Stimulated activated naive CD4-positive, alpha-beta T cell (primary cell): ENCODE measurements at places on chromosomes 6 and 20.

DNA sequence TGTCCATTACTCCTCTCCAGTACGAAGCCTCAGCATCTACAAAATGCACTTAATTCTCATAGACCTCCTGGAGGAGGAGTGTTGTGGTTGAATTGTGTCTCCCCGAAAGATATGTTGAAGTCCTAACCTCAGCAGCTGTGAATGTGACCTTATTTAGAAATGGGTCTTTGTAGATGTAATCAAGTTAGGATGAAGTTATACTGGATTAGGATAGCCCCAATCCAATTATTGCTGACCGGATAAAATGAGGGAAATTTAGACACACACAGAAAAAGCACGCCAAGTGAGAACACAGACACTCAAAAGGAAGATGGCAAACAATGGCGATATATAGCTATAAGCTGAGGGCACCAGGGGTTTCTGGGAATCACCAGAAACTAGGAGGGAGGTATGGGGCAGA lies 64.2 kb upstream of the FAM184A start:
- no peak for DNase-seq

DNA sequence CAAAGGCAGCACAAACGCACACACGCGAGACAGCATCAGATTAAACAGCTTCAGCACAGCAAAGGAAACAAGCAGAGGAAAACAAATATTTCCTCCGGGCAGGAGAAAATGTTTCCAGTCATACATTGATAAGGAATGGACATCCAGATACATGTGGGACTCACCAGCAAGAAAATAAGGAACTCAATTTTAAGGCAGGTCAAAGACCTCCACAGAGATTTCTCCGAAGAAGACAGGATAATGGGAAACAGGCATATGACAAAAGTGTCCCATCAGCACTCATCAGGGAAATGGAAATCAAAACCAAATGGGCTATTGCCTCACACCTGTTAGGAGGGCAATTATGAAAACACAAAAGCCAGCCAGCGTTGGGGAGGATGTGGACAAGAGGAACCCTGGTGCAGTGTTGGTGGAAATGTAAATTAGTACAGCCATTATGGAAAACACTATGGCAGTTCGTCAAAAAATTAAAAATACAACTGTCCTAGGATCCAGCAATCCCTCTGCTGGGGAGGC lies 9.7 kb upstream of the SLCO4A1 start:
- DNase-seq = no peak

- no peak for DNase-seq
Measured at GRCh38 chr6:151365233-151365632, 26.1 kb downstream of the ZBTB2 start.

DNA sequence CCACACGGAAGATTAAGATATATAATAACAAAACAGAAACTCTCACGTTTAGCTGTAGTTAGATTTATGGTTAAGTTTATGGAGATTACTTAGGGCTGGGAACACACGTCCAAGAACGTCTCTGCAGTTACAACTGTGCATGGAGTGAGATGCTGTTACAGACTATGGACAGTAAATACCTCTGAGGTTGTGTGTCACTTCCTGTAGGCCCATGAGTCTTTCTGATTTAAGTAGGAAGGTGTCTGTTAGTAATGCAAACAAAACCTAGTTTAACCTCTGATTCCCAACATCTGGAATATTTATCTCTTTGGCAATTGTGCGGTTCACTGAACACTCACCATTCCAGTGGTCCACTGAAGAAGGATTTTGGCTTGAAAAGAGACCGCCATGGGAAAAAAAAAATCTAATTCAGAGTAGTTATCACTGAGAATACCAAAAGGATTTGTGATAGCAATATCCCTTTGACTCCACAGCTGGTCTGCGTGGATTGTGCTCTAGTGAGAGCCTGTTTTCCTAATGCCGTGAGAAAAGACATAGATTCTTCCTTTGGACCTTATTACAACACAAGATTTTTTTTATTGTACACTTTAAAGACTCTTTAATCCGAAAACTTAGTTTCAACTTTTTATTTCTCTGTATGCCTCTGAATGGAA lies 478.2 kb upstream of the CITED2 start:
- DNase-seq = no peak

- DNase-seq = no peak
Measured at GRCh38 chr20:33516882-33517281, 27.0 kb downstream of the CBFA2T2 start.

DNA sequence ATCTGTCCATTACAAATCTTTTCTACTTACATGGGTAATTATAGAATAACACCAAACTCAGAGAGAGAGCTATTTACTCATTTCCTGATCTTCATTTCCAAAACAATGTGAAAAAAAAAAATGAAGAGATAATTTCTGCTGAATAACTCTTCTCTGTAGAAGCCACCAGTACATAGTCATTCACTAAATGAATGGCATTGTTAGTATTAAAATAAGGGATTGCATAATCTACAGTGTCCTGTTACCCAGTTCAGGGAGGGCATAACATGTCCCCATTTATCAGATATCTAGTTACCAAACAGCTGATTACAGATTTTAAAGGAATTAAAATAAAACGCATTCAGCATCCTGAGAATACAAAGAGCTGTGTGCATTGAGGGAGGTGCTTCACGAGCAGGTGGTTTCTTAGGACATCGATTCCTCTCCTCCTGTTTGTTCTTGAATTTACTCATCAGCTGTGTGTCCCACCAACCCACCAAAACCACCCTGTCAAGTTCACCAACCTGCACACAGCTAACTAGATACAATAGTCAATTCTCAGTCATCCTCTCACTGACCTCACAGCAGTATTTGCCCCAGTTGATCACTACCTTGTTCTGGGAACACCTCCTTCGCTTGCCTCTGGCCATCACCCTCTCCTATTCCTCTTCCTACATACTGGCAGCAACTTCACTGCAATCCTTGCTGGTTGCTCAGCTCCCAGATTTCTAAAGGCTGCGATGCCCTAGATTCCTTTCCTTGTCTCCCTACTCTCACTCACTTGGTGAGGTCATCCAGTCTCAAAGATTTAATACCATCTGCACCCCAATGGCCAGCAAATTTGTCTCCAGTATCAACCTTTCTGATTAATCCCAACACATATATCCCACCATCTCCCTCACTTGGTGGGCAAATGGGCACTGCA lies 18.7 kb downstream of the CNKSR3 start:
- no peak for DNase-seq

- DNase-seq = no peak
Measured at GRCh38 chr6:42302411-42302810, 84.8 kb upstream of the MRPS10 start.

GRCh38 chr6:159640322-159640721 lies 52.7 kb downstream of the SOD2 start:
- DNase-seq = no peak

DNA sequence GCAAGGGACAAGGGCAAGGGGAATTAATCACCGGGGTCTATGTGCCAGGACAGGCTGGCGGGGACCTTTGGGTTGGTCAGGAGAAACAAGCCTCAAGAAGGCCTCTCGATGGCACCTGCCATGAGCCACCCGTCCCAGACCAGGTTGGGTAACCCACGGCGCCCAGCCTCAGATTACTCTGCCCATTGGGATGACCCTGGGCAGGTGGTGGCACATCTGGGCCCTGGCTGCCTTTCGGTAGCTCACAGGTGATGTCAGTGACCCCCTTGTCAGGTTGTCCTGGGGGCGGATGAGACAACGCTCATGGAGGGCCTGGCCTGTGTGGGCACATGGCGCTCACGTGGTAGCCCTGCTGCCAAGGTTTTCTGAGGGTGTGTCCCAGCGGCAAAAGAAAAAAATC lies 152.2 kb downstream of the SYCP2 start:
- no peak for DNase-seq

DNA sequence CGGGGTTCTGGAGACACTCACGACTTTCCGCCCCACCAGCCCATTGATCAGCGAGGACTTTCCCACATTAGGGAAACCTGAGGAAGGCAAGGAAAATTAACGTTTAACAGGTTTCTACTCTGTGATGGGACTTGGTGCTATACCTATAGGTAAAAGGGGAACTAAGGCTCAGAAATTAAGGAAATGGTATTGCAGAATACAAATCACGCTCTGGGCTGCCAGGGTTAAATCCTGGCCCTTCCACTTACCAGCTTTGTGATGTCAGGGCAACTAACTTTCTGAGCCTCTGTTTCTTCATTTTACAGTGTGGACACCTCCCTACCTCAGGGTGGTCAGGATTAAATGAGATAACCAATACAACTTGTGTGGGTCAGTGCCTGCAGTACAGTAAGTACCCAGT lies 8.8 kb downstream of the GNL1 start:
- no peak for DNase-seq

DNA sequence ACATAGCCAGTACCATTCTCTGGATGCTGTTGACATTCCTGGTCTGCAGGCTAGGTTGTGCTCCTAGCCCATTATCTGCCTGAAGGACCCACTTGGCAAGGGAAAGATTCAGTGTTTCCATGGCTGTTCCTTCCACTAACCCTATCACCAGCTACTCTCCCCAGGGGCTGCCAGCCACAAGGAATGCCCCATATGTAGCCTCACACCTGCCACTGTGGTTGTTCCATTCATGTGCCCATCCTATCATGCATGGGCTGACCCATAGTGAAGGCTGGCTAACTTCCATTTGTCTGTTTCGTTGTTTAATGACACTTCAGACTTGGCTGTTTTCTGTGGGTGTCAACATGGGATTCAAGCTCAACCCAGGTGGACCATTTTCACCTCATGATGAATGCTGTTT lies 25.6 kb upstream of the HLA-A start:
- DNase-seq = no peak

GRCh38 chr6:29336269-29336668 lies 32.4 kb downstream of the OR5V1 start:
- DNase-seq = no peak

GRCh38 chr6:16648003-16648402 lies 113.3 kb downstream of the ATXN1 start:
- DNase-seq = no peak

GRCh38 chr20:43379239-43379917 lies 78.3 kb upstream of the SRSF6 start:
- DNase-seq = no peak

- DNase-seq = no peak
Measured at GRCh38 chr6:94464018-94464510, 1044.7 kb upstream of the EPHA7 start.

- DNase-seq = no peak
Measured at GRCh38 chr6:152257581-152257980, 379.6 kb downstream of the SYNE1 start.

GRCh38 chr6:27873021-27873940 lies 38.9 kb downstream of the OR2B2 start:
- DNase-seq = peak; percentile 47

- no peak for DNase-seq
Measured at GRCh38 chr6:164795056-164795815, 514.2 kb downstream of the C6orf118 start.

DNA sequence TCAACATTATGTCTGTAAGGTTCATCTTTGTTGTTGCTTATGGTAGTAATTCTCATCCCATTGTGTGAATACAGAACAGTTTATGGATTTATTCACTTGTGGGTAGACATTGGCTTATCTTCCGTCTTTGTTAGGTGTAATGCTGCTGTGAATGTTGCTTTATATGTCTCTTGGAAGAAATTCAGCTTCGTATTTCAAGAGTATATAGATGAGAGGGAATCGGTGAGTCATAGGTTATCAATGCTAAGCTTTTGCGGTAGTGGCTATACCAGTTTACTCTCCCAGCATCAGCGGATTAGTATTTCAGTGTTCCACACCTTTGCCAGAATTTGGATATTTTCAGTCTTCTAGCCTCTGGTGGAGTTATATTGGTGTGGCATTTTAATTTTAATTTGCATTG lies 77.8 kb downstream of the ZFAND3 start:
- no peak for DNase-seq

DNA sequence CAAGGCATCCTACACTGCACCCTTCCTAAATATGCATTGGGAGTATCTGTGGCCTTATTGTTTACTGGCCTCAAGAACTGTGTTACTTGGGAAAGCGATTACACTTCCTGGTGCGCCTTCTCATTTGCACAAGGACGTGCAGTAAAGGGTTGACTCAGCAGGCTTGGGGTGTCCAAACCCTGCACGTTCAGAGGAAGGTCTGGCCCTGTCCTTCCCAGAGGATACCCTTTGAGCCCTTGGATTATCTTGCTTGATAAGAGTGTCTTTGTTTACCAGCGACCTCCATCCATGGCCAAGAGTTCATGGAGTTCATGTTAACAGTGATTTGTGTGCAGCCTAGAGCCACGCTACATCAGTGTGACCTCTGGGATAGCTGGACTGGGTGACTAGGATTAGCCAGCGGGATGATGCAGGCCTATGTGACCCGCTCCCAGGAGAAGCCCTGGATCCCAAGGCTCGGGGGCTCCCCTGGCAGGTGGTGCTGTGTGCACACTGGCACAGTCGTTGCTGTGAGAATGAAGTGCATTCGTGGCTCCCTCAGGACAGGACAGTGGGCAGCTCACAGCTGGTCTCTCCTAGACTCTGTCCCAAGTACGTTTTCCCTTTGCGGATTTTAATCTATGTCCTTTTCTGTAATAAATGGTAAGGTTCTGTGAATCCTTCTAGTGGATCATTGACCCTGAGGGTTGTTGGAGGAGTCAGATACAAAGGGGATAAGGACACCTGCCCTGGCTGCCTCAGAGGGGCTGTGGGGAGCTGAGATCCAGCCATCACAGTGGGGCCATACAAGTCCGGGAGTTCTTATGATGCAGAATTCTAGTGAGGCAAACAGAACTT lies 73.5 kb downstream of the TTLL2 start:
- DNase-seq = no peak

GRCh38 chr6:139698526-139699176 lies 324.2 kb upstream of the CITED2 start:
- DNase-seq = no peak

GRCh38 chr20:47335251-47336128 lies 21.0 kb downstream of the ZMYND8 start:
- DNase-seq = no peak

GRCh38 chr6:39941820-39942219 lies 7.6 kb upstream of the MOCS1 start:
- DNase-seq = no peak

GRCh38 chr6:137744877-137745276 lies 122.2 kb upstream of the TNFAIP3 start:
- no peak for DNase-seq

GRCh38 chr6:29753309-29753644 lies 30.0 kb downstream of the HLA-F start:
- no peak for DNase-seq

- no peak for DNase-seq
Measured at GRCh38 chr6:21171801-21172200, 421.8 kb upstream of the SOX4 start.

GRCh38 chr20:8749101-8749500 lies 319.8 kb upstream of the PLCB4 start:
- no peak for DNase-seq

- no peak for DNase-seq
Measured at GRCh38 chr20:38227420-38228360, 32.8 kb downstream of the KIAA1755 start.

- no peak for DNase-seq
Measured at GRCh38 chr6:90183587-90184333, 112.9 kb downstream of the BACH2 start.

GRCh38 chr6:15365273-15365687 lies 119.4 kb downstream of the JARID2 start:
- DNase-seq = peak; percentile 45

- DNase-seq = no peak
Measured at GRCh38 chr20:54643761-54644160, 168.4 kb downstream of the DOK5 start.

GRCh38 chr20:4476903-4477500 lies 244.7 kb upstream of the PRND start:
- no peak for DNase-seq
